ENCODE measurements at places on chromosomes 7 and 10.

- DNase-seq, result no peak
Observed at GRCh38 chr7:89757910-89758309, 396.4 kb upstream of the STEAP1 start.

- peak; percentile 47 for DNase-seq
Observed at GRCh38 chr7:19404912-19405329, 259.7 kb upstream of the FERD3L start.

GRCh38 chr10:115092258-115092554 is 959 bp upstream of the ATRNL1 start:
- no peak for DNase-seq

GRCh38 chr10:10540398-10540797 is 477.3 kb upstream of the CELF2 start:
- DNase-seq, result no peak

- DNase-seq, result no peak
Observed at GRCh38 chr7:25860275-25861163, 291.5 kb upstream of the NFE2L3 start.

DNA sequence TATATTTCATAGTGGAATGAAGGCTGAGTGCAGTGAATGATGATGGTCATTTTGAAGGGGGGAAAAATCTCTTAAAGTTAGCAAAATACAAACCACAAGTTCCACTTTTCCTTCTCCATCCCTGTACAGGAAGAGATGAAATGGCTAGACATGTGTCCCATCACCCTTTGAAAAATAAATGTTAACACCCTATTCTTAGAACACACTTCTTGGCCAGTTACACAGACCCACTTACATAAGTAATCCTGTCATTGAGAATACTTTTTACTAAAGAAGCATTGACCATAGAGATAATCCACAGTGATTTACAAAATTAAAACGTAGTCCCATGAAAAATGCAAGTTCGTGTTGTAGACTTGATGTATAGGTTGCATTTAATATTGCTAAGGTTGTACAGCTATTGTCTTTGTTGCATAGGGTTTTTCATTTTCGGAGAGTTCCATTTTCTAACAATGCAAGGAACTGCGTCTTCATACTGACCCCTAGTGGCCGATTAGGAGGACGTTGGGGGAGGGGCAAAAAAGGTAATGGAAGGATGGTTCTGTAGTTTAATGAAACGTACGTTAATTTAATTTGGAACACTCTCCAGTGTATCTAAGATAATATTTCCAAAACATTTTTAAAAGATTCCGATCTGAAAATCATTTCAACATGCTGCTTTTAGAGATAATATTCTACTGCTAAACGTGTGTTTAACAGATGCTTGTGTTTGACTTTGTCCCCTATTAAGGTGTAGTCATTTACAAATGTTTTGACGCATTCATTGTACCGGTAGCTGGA is 60.9 kb downstream of the ARMC3 start:
- no peak for DNase-seq

GRCh38 chr7:4468320-4469102 is 213.6 kb upstream of the FOXK1 start:
- no peak for DNase-seq

GRCh38 chr7:145489609-145490008 is 627.0 kb upstream of the CNTNAP2 start:
- DNase-seq, result no peak
